ENCODE measurements at places on chromosomes 4 and X. TPM values are rescaled to one million over a fixed set of nuclear protein-coding genes. Genes with fewer than 3 reads are reported as not detected.

- DNase-seq = no peak
Observed at GRCh38 chr4:158395889-158396288, 125.8 kb upstream of the RXFP1 start.

- DNase-seq = peak; percentile 71
Observed at GRCh38 chr4:83618431-83618830, 82.5 kb downstream of the GPAT3 start.

- no peak for DNase-seq
Observed at GRCh38 chr4:4901877-4902276, 42.4 kb downstream of the MSX1 start.

- DNase-seq = no peak
Observed at GRCh38 chr4:2803624-2804448, 11.0 kb downstream of the SH3BP2 start.

ZNF827 gene
- total RNA-seq = 18.2 TPM

TCEAL2 gene
- not detected for total RNA-seq

GRCh38 chr4:189940178-189941004, at the start of gene FRG1:
Gene FRG1, plus strand, starts transcription at chr4:189940872. Its CDS starts 138 bp downstream, at chr4:189941010.
- peak; percentile 95 for DNase-seq

ERCC6L gene
- total RNA-seq = 0.17 TPM

- peak; percentile 17 for DNase-seq
Observed at GRCh38 chr4:124178449-124179021, 534.0 kb downstream of the ANKRD50 start.

SPATA4 gene
- total RNA-seq = 0.17 TPM

DNA sequence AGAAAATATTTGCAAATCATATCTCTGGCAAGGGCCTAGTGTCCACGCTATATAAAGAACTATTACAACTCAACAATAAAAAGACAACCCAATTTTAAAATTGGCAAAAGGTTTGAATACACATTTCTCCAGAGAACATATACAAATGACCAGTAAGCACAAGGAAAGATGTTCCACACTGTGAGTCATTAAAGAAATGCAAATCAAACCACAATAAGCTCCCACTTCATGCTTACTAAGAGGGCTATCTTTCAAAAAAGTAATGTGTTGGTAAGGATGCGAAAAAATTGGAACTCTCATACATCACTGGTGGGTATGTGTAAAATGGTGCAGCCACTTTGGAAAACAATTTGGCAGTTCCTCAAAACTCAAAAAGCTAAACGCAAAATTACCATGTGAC, 884.0 kb upstream of the INTU start:
- peak; percentile 31 for DNase-seq

DNA sequence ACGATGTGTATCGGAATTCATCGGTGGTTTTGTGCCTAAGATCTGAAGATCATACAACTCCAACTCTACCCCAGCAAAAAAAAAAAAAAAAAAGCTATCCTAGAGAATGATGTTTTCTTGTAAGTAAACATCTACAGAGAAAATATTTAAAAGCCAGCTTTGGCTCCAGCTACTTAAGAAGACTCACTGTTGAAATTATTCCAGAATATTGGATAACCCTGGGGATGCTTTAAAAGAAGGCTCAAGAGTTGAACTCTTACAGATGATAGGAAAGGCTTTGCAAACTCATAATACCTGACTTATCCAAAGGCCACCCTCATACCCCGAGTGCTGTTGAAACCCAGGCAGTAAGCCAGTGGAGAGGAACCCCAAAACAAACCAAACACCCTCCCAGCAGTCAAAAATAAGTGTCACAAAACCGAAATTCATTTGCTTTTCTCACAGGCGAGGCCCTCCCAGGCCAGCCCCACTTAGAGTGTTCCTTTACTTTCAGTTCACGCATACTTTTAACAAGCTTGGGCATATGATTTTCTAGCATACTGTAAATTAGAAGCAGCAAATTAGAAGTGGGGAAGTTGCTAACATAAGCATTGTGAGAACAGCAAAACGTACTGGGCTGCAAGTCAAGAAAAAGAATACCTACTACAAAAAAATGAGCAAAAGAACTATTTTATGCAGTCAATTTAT, 2.7 kb upstream of the AMELX start:
- DNase-seq = no peak

GRCh38 chrX:72107320-72107719, 24.4 kb downstream of the RTL5 start:
- DNase-seq = peak; percentile 67

DNA sequence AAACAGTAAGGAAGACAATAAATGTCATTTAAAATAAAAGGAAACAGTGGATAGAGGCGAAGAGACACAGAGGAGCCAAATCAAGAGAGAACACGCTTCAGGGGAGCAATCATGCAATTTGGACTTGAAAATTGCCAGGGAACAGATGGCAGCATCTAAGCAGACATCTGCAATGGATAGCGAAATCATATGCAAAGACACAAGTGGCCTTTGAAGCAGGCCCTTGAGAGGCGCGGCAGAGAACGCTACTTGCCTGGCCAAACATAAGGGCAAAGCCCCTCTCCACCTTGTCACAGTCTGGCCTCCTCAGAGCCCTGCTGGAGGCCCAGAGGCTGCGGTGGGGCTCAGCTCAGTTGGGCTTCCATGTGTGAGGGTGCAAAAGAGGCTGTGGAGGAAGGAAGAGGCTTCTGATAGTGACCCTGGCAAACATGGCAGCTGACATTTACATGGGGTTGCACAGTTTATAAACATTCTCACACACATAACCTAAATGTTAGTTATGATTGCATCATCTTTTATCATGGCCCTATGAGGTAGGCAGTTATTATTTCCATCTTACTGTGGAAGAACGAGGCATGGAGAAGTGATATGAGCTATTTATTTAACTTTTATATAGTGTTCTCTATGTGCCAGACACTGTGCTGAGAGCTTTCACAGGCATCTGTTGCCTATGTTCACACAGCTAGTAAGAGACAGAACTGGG, 18.3 kb downstream of the ADGRG4 start:
- DNase-seq = no peak

DNA sequence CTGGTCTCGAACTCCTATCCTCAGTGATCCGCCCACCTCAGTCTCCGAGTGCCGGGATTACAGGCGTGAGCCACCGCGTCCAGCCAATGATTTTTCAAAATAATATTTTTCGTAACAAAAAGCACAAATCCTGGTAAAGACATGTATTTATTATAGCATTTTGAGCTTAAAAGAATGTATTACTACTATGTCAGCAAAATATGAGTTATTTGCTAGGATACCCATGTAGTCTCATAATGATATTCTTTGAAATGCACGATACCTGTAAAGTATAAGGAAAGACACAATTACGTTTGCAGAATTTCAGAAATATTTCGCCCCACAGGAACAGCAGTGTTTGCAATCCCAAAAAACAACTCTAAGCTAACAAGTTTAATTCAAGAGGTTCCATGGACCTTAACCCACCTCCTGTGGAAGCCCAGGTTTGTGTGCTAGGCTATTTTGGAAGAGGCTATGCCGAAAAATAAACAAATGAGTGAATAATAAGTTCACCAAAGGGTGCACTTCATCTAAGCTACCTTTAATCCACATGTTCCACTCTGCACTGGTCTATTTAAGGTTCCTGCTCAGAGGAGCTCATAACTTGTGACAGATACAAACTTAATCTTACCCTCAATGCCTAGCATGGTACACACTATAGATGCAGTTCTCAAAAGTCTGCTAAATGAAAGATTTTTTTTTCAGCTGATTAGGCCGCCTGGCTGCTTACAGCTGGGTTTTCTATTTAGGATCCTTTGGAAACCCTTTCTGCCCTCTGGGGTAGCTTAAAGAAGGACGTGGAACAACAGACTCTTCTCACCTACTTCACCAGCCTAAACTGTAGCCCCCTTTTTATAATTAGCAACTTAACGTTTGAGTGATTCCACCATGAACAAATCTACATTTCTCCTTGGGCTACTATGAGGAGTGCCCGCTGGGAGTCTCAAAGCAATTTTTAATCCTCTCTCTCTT, 5.0 kb downstream of the FRYL start:
- no peak for DNase-seq

UGT2B11 gene
- total RNA-seq = not detected

DNA sequence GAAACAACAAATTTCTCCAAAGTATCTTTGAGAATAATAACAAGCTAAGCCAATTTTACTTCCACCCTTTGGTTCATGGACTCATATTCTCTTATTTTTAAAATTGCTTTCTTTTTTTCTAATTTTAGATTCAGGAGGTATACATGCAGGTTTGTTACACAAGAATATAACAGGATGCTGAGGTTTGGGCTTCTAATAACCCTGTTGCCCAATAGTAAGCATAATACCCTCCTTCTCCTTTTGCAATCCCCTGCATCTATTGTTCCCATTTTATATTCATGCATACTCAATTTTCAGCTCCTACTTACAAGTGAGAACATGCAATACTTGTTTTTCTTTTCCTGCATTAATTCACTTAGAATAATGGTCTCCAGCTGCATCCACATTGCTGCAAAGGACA, 202.3 kb upstream of the FSTL5 start:
- no peak for DNase-seq

GRCh38 chrX:114178126-114178525, 405.8 kb upstream of the HTR2C start:
- no peak for DNase-seq

DNA sequence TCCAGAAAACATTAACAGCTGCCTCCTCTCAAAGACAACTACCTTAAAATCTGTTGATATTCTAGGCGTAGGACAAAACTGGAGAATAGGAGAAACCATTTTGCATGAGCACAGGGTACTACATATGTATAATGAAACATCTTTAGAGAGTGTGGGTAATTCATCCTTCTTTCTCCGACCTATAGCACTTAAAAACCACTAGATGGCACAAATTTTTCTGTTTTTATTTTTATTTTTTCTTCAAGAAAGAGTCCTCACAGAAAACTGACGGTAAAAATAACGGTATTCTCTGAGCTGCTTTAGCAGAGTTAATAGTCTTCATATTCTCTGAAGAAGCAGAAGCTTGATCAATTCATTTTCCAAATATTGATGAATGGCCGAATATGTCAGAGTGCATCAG, 14.6 kb downstream of the SMIM31 start:
- no peak for DNase-seq

- DNase-seq = no peak
Observed at GRCh38 chr4:93960450-93960849, 131.9 kb downstream of the ATOH1 start.

CLDN2 gene
- not detected for total RNA-seq

- no peak for DNase-seq
Observed at GRCh38 chrX:124726881-124727280, 380.5 kb downstream of the SH2D1A start.

RNF150 gene
- not detected for total RNA-seq

DNA sequence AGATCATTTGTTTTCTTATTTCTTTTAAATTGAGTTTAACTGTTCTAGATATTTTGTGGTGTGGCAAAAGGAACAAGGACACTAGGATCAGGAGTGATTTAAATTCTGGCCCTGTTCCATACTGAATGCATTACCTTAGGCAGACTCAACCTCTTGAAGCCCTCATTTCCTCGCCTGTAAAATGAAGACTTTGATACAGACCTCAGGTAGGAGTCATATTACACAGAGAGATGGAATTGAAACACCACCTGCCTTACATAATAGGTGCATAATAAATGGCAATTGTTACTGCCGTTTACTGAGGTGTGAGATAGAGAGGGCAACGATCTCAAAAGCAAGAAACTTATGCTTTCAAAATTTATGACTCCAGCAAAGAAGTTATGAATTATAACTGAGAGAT, 28.2 kb upstream of the RASSF6 start:
- no peak for DNase-seq

DKK2 gene
- 0.17 TPM for total RNA-seq

DNA sequence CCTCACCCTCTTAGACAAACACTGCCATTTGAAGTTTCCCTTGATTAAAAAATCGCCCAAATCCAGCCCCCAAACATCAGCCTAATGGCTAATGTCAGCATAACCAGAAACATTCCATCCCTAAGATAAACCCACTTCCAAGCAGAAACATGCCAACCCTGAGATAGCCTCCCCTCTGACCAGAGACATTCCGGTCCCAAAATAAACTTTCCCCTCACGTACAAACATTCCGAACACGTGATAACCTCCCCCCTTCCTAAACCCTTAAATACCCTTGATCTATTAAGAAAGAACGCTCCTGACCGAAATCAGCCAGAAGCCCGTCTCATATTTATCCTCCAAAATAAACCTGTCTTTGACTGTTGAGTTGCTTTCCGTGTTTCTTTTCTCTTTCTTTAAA, 237.2 kb downstream of the ASMT start:
- DNase-seq = no peak

APLN gene
- not detected for total RNA-seq

GRCh38 chr4:186617921-186618320, 62.6 kb upstream of the MTNR1A start:
- no peak for DNase-seq

DNA sequence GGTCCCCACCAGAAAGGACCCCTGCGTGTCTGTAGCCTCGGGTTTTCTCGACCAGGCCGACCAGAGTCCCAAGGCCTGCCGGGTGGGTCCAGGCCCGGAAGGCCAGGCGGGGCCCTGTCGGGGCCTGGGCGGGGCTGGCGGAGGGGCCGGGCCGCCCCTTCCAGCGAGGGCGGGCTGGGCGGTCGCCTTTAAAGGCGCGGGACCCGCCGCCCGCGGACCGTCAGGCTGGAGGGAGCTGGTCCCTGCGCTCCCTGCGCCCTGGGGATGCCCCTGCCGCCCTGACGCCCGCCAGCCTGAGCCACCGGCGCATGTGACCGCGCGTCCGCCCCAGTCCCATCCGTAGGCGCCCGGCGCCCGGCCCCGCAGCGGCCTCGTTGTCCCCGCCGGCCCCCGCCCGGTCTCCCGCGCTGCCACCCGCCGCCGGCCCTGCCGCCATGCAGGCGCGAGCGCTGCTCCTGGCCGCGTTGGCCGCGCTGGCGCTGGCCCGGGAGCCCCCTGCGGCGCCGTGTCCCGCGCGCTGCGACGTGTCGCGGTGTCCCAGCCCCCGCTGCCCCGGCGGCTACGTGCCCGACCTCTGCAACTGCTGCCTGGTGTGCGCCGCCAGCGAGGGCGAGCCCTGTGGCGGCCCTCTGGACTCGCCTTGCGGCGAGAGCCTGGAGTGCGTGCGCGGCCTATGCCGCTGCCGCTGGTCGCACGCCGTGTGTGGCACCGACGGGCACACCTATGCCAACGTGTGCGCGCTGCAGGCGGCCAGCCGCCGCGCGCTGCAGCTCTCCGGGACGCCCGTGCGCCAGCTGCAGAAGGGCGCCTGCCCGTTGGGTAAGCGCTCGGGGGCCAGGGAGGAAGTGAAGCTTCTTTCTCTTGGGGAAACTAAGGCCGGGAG, at the start of gene HTRA3:
HTRA3 (plus strand) TSS at position 220 of the 883 bp plus-strand sequence; CDS start at position 435, 215 bp downstream.
- no peak for DNase-seq

GRCh38 chr4:5711479-5712184, 631 bp downstream of the EVC start:
- DNase-seq = peak; percentile 34

- no peak for DNase-seq
Observed at GRCh38 chr4:5804656-5805055, 88.2 kb downstream of the CRMP1 start.

RAB33A gene
- total RNA-seq = not detected

MAP3K15 gene
- not detected for total RNA-seq

DNA sequence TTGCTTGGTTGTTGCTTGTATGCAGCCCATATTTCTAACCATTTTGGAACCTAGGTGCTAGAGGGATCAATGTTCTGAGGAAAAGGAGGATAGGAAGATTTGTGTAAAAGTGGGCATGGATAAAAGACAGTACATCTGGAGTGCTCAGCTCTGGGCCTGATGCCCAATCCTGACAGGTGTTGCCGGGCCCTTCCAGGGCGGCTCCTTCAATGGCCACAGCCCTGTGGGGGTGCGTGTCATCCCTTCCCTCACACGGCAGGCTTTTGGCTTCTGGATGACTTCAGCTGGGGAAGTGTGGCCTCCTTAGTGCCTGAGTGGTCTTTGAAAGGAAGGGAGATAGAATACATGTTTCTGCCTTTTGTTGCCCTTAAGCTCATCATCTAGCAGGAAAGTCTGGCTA, 47.2 kb downstream of the NELFA start:
- no peak for DNase-seq

Measured in mammary epithelial cell (primary cell).